ENCODE measurements at places on chromosomes 7 and 10. TPM values are rescaled to one million over a fixed set of nuclear protein-coding genes. Genes with fewer than 3 reads are reported as not detected.

GRCh38 chr7:154854836-154855235 lies 148.1 kb downstream of the PAXIP1 start:
- DNase-seq: no peak

GRCh38 chr7:85178531-85179298 lies 8.1 kb downstream of the SEMA3D start:
- DNase-seq: no peak

- DNase-seq: no peak
These were observed 87.4 kb downstream of the ELAPOR2 start for GRCh38 chr7:86972072-86972471.

DNA sequence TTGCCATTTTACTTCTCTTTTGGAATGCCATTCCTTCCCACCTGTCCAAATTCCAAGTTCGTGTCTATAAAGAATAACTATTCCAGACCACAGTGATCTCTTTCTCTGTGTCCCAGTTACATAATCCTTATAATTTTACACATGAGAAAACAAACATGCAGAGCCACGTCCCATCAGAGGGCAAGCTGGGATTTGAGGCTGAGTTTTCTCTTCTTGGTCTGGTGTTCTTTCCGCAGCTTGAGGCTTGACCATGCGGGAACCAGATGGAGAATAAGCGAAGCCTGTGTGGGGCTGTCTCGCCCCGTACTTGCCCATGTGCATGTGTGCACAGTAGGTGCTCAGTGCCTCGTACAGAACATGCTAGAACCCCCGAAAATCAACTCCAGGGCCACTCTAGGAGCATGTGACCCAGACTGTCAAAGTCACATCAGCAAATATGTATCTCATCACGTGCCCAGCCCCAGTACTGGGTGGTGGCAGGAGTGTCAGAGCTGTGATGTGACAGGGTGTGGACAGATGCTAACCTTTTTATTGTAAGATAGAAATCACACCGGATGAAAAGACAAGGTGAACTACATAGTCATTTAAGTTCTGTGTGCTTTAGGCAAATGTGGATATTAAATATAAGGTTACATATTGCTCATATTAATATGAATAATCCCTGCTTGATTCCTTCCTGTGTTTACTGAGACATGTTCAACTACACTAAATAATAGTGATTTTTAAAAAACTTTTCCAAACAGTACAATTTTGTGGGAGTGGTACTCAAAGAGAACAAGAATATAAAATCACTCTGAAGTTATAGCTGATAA lies 3.2 kb downstream of the INSIG1 start:
- no peak for DNase-seq

DNA sequence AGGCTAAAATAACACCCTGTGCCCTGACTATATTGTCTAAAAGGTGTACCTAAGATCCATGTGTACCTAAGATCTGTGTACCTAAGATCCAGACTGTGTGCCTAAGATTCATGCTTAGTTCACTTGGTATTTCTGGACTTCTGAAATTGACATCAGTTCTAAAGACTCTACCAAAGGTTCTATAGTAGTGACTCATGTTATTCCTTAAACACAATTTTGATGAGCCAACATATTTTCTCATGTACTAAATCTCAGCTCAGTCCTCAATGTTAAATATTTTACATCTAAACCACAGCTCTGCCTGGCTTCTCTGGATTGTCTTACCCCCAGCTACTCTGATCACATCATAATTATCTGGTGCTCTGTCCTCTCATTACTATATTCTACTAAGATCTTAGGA lies 802.3 kb upstream of the SORCS1 start:
- no peak for DNase-seq

- DNase-seq: peak; percentile 69
These were observed 149.4 kb upstream of the ZMIZ1 start for GRCh38 chr10:78919181-78919966.

DNA sequence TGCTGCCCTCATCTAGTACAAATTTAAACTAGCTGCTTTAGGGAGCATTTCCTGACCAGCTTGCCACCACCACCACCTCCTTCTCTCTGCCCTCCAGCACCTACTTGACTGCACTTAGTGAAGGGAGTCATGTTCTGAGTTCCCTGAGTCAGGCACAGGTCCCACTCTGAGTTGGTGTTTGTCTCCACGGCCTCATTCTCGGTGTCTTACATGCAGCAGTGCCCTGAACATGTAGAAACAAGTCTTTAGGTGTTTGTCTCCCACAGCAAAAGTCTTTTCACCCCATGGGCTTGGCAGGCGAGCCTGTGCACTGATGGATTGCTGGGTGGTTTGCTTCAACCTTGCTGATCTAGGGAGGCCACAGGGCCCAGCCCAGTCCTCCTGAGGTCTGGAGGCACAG lies 16.9 kb downstream of the TSPAN14 start:
- no peak for DNase-seq

GRCh38 chr7:82700741-82701140 lies 257.2 kb upstream of the CACNA2D1 start:
- DNase-seq: no peak

- no peak for DNase-seq
These were observed 75.1 kb downstream of the OAT start for GRCh38 chr10:124343351-124344265.

DNA sequence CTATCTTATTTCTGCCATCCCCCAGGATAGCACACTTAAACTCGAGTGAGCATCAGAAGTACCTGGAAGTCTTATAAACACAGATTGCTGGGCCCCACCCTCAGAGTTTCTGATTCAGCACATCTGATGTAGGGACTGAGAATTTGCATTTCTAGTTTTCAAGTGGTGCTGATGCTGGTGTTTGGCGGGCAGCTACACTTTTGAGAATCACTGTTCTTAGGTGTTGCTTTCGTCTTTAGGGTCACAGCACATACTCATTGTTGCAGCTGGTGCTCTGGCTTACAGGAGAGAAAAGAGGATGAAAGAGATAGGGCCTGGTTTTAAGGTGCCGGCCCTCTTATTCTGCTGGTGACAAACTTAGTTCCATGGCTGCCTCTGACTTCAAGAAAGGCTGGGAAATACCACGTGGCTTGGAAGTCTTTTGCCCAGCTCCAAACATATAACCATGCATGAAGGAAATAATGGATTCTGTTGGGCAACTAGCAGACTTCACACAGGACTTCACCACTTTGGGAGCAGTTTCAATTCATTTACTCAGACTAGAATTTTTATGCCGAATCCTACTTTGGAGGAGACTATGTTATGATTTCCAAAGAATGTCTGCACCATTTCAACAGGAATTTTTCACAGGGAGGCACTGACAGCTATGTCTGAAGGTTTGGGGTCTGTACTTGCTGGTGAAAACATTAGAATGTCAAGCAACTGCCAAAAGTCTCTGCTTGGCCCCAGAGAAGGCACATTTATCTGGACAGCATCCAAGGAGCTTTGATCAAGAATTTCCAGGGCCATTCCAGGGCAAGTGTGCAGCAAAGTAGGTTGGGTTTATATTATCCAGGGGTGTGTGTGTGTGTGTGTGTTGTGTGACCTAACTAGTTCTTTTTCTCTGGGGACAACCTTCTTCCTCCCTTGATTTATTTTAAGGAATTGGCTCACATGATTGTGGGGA lies 6.9 kb upstream of the MINDY4 start:
- no peak for DNase-seq

DNA sequence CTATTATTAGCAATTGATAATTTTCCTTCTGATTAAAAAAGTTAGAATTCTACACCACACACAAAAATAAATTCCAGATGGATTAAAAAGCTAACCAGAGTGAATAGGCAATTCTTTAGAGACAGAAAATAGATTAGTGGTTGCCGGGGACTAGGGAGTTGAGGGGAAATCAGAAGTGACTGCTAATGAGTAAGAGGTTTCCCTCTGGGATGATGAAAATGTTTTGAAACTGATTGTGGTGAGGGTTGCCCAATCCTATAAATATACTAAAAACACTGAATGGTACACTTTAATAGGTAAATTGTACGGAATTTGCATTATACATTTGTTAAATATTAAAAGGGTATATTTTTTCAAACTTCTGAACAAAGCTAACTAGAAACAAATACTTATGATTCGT lies 214.9 kb downstream of the GPAM start:
- no peak for DNase-seq

- no peak for DNase-seq
These were observed 230.3 kb upstream of the GHITM start for GRCh38 chr10:83909001-83909400.

DNA sequence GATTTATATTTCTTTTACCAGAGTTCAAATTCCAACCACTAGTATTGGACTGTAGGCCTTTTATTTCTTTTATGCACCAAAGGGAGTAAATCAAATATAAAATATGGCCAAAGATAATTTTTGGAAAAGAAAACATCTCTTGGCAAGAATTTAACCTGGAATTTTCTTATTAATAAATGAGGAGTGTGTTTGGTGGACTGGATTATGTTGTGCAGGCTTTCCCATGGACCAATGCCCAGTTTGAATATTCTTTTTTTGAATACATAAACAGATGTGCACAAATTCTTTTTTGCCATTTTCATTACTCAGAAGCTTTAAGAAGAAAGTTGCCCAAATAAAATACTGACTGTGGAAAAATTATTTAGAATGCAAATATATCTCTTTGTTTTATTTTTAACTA lies 22.1 kb upstream of the PRKG1 start:
- DNase-seq: no peak

DNA sequence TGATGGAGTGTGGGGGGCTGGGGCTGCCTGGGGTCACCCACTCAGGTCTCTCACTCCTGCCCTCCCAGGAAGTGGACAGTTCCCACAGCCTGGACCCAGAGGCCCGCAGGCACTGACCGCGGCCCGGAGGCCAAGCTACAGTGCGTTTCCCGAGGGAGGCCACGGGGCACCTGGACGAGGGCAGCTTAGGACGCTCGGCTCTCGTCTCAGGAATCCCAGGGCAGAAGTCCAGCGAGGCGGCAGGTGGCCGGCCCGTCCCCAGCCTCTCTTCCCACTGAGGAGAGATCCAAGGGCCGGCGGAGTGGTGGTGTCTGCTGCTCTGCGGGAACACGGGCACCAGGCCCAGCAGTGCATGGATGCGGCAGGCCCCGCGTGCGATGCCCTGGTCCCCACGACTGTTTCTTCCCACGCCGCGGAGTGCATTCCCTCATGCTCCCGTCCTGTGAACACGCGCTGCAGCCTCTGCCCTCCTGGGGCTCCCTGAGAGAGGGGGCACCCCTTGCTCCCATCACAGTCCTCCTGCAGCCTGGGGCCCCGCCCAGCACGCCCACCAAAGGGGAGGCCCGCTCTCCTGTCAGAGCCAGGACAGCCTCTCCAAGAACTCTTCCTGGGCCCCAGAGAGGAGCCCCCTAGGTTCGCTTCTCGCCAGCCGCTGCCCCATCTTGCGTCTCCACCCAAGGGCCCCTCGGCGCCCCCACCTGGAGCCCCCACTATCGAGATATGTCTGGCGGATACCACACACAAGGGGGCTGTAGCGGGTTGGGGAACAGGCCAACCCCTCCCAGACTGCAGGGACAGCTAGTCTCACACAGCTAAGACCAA lies 24.3 kb upstream of the GPR146 start:
- no peak for DNase-seq

DNA sequence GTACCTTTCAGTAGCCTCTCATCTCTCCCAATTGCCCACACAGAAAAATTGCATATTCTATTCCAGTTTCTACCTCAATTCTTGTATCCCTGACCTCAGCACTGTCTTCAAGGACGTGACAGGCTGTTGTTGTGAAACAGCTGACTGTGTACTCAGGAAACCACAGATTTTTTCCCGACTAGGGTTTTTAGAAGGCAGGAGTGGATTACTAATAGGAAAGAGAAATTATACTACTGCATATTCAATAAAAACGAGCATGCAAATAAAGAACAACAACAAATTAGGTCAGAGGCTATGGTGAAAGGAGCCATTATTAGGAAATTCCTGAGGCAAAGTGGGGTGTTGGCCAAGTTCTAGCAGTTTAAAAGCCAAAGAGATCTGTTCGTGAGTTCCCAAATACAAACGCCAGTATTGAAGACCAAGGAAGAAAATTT lies 93.4 kb downstream of the DOCK4 start:
- no peak for DNase-seq

- DNase-seq: no peak
These were observed 141.7 kb upstream of the PFKP start for GRCh38 chr10:2925631-2926030.

GRCh38 chr10:52491246-52491995 lies 177.3 kb downstream of the DKK1 start:
- DNase-seq: no peak

- DNase-seq: no peak
These were observed 138.3 kb downstream of the ZMIZ1 start for GRCh38 chr10:79207096-79207357.

DNA sequence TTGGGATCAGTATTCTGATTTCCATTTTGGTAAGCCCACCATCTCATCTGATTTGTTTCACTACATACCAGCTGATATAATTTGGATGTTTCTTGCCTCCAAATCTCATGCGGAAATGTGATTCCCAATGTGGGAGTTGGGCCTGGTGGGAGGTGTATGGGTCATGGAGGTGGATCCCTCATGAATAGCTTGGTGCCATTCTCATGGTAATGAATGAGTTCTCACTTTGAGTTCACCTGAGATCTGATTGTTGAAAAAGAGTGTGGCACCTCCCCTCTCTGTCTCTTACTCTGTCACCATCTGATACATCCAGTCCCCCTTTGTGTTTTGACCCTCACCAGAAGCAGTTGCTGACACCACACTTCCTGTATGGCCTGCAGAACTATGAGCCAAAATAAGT lies 347.3 kb downstream of the ARL4A start:
- DNase-seq: no peak

DNA sequence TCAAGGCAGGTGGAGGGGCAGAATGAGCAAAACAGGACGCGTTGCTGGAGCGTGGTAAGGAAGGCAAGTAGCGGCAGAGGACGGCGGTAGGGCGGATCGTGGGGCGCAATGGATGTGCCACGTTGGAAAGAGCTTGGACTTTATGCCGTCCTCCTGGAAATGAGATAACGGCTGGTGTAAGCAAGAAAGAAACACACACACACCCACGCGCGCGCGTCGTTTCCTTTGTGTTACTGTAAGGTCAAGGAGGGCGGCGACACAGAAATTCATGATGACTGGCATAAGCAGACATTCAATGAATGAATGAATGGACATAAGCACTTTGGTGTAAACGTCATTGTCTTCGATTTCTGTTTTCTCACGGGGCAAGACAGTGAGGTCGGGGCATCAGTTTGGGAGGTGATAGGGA lies 683 bp upstream of the ENTPD7 start:
- DNase-seq: no peak

GRCh38 chr7:33882950-33883670 lies 22.2 kb upstream of the BMPER start:
- DNase-seq: no peak

- no peak for DNase-seq
These were observed 9.8 kb upstream of the FZD9 start for GRCh38 chr7:73423519-73424488.

- DNase-seq: no peak
These were observed 249.8 kb upstream of the TCF7L2 start for GRCh38 chr10:112700215-112700671.

GRCh38 chr7:91824201-91824600 lies 56.3 kb downstream of the MTERF1 start:
- DNase-seq: no peak

Gene CLRN3
- polyA plus RNA-seq: 22.8 TPM

Gene WASL
- 83.5 TPM for polyA plus RNA-seq

Gene TCAF1
- 85.5 TPM for polyA plus RNA-seq

Gene H2BK1
- not detected for polyA plus RNA-seq

Gene CARD11
- 1.1 TPM for polyA plus RNA-seq

Gene CELF2
- polyA plus RNA-seq: 9.6 TPM

Gene SFTPA1
- polyA plus RNA-seq: not detected

Gene PON3
- 1.8 TPM for polyA plus RNA-seq

Gene SLC26A3
- polyA plus RNA-seq: 0.40 TPM

Gene CYP3A7
- polyA plus RNA-seq: 1.1 TPM

Gene PON1
- 0.92 TPM for polyA plus RNA-seq
